Osteocyte (in vitro differentiated cells): ENCODE measurements at places on chromosomes 3 and 15. TPM values are rescaled to one million over a fixed set of nuclear protein-coding genes. Genes with fewer than 3 reads are reported as not detected.

IL16 gene
- total RNA-seq = not detected in 2 replicates

ZKSCAN7 gene
- total RNA-seq = 7.4 TPM in 2 replicates

DUOX2 gene
- 0.08 TPM in 1 of 2 replicates, not detected in the other for total RNA-seq

U2SURP gene
- total RNA-seq = 82.5 and 88.8 TPM in 2 replicates

HDC gene
- total RNA-seq = not detected in 2 replicates

SPSB4 gene
- total RNA-seq = 2.0 and 3.3 TPM in 2 replicates

RETNLB gene
- total RNA-seq = not detected in 2 replicates

C2CD4A gene
- total RNA-seq = not detected in 2 replicates

TRH gene
- not detected in 2 replicates for total RNA-seq

CLDN1 gene
- 41.4 and 43.8 TPM in 2 replicates for total RNA-seq

DNA sequence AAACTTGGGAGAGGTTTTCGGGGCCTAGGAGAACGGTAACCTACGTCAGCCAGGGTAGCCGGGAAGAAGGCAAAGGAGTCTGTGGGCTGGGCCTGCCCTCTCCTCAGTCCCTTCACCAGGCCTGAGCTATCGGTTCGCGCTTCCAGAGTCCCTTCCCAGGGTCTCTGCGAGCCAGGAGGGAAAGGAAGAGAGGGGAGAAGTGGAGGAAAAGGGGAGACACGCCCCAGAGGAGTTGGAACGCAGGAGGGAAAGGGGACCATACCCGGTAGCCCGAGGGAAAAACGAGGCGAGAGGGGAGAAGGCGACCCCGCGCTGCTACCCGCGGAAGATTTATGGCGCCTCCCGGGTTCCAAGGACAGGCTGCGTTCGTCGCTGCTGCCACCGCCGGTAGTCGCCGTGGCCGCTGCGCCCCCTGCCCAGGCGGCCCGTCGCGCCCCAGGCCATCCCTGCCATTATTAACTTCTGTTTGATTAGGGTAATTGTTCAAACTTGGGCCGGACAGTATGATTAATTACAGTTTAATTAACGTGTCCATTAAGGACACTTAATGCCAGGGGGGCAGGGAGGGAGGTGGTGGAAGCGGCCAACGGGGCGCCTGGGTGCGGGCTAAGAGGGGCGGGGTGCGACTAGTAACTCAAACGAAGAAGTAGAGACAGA lies 3.4 kb upstream of the SKOR1 start:
- DNase-seq = no peak

- peak; percentile 67 for DNase-seq
Observed at GRCh38 chr15:100842756-100843730, 36.6 kb upstream of the ALDH1A3 start.

- DNase-seq = no peak
Observed at GRCh38 chr3:24305795-24306467, 188.7 kb downstream of the THRB start.

DNA sequence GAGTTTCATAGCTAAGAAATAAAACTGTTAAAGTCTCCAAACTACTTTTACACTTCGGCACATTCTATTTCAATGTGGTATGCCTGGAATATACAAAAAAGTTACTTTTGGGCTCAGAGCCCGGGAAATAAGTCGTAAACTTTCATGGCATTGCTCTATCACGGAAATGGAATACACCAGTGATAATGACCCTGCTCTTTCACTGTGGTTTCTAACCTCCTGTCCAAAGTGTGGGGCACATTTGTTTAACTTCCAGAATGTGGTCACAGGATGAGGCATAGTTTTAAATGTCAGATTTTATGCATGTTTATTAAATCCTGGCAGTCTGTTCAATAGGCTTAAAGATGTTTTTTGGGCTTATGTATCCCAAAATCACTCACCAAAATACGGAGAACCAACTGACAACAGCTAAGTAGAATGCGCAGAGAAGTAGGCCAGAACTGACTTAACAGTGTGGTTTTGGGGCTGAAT lies 5.1 kb downstream of the CXCR6 start:
- DNase-seq = no peak

DNA sequence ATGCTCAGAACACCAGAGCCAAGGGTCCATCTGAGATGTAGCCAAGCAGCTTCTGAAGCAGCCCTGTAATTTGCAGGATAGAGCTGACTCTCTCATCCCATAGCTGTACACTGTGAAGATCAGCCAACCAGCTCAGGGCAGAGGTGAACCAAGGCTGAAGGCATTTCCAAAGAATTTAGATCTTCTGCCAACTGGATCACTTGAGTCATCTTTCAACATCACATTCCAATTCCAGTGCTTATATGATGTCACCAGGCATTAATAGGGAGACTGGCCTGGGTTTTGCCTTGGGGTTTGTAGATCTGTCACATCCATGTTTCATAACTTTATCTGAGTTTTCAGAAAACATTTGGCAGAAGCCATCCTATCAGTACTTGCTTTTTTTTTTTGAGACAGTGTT lies 98.2 kb downstream of the NR2F2 start:
- no peak for DNase-seq

- DNase-seq = no peak
Observed at GRCh38 chr15:101371081-101371480, 76.0 kb upstream of the SNRPA1 start.

DNA sequence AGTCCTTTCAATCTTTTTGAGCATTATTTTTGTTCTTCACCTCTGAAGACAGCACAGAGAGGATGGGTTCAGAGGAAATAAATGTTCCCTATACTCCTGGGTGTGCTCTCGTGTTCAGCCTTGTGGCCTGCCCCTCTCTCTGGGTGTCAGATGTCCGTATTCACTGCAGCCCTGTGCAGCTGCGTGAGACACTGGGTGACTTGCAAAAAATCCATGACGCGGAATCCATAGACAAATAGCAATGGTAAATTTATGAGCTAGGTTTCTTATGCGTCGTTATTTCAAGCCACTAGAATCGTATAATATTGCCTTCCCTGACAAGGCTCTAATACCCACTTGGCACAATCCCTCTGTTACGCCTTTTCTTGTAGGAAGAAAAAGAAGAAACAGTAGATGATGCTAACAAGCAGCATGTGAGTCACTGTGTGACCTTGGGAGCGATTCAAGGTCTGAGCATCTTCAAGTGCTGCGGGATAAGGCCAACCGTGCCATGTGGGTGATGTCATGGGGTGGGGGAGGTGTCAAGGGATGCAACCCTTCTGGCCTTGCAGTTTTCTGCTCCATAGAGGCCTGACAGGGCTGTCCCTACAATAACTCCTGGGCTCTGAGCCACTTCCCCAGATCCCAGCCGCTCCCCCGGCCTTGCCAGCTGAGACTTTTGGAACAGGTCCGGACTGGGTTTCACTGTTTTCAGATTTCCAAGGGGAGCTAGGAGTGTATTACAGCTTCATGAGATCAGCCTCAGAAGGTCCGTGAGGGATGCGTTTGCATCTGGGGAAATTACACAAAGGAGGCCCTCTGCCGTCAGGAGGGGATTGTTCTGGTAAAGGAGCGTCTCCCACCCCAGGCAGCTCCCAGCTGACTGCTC lies 47.6 kb upstream of the POMGNT2 start:
- DNase-seq = no peak

DNA sequence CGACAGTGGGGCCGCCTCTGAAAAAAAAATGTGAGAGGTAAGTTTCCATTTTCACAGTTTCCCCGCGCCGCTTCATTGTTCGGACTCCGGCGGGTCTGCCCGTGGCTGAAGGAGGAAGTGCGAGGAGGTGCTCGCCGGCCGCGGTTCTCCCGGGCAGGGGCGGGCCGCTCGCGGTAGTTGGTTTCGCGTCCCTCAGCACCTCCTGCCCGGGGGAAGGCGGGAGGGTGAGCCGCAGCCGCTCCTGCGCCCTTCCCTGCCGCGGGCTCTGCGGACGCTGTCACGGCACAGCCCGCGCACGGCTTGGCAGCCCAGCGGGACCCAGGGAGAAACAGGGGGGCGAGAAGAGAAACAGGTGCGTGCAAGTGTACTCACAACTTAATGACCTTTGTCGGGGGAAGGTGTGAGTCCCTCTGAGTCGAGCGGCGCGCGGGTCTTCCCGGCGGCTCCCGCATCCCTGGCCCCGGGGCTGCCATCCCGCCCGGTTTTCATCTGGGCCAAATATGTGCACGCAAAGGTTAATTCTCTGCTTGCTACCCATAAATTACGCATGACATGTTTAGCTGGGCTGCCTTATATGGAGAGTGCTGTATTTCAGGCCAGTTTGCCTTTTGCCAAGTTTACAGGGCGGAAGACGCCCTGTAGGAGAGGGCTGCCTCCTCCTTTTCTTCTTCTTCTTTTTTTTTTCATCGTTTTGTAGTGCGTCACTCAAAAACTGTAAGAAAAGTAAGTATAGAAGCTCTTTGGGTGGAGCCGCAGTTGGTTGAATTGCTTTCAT lies 514 bp downstream of the MBNL1 start:
- DNase-seq = peak; percentile 91

- DNase-seq = no peak
Observed at GRCh38 chr15:52749258-52749657, 40.9 kb downstream of the ONECUT1 start.

DNA sequence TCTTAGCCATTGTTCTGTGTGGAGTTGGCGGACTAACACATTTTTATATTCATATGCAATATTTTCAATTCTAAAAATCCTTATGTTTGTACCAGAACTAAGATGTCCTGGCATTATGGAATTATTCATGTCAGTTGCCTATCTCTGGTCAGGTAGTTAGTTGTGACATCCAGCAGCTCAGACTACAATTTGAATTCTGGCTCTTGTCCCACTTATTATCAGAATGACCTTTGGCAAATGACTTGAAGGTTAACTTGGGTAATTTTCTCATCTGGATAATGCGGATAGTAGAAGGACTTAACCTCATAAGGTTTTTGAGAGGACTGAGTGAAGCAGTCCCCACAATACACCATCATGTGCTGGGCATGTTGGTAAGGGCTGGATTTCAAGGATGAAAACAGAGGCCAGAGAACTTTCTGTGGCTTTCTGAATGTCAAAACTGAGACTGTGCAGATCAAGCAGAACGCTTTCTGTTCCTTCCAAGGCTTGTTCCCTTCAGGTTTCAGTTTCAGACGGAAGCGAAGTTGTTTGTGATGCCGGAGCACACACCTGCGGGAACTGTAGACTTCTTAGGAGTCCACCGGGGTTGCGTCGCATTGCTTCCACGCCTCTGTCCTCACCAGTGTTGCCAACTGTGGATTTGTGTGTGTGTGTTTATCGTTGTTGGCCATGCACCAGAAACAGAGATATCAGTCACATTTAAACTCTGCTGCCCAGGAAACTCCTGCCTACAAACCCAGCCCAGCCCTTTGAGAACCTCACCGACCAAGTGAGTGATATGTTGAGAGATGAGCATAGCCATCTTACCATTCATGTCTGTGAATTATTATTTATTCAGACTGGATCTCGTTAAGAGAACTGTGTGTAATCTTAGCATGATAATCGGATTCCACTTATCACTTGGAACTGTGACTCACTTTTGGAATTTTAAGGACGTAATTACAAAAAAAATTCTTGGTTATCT lies 76.0 kb downstream of the PTPRG start:
- no peak for DNase-seq

DNA sequence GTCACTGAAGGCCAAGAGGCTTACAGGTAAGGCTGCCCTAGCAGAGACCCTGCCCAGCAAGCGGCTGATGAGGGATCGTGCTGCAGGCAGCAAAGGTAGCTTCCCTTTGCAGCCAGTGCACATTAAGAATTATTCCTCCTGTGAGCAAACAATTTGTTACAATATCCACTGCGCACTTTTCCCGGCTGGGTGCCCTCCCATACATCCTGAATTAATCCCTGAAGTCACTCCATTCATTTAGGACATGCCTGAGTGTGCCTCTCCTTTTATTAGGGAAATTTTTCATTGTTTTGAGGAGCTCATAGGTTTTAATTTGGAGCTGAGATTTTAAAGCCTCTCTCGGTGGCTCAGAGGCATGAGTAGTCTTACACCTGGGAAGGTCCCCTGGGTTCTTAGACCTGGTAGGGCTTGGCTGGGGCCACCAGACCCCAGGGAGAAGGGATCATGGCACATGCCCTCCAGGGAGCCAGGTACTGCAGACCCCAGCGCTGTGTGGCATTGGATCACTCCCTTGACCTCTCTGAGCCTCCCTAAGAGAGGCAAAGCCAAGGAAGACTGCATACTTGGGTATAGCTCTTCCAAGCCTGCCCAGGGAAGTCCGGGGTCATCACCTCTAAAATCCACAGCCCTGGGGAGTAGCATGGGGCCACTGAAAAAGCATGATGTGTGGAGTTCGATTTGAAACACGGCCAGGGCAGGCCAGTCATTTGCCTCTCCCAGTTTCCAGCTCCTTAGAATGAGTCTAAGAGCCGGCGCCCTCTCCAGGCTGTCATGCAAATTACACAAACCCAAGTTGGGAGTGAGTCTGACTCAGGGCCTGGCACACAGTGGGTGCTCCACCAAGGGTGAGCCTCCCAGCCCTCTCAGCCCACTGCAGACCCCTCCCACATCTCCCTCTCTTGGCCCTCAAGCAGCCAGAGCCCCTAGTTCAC lies 151.9 kb upstream of the LINGO1 start:
- no peak for DNase-seq

DNA sequence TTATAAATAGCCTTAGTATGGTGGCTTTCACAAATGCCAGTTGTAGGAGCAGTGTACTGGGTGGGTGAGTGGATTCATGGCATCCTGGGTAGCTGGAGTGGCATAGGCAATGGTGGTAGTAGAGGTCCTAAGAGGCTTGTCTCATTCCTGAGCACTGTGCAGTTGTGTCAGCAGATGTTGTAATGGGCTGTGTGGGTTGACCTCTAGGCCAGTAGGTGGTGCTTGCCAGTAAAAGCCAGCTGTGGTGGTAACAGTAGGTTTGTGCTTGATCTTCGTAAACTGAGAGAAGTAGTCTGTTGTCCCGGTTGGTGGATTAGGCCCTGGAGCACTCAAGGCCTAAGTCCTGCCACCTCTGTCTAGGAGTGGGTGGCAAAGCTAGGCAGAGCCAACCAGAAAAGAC lies 149.7 kb upstream of the SUCLG2 start:
- no peak for DNase-seq

GRCh38 chr3:131819381-131820055 lies 215.3 kb downstream of the CPNE4 start:
- DNase-seq = no peak

DNA sequence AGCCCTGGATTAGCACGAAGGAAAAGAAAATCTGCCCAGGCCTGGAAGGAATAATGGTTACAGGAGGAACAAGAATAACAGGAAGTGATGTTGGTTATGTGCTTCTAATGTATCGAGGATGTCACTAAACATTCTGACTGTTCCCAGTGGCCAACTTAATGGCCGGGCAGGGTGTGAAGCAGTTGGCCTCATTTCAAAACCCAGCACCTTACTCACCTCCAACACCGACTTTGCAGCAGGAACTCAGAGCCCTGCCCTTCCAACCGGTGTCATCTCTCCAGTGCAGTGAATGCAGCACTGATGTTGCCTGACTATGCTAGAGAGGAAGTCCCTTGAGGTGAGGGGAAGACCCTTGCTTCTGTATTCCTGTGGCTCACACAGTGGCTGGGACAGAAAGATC lies 162.4 kb upstream of the LRTM1 start:
- no peak for DNase-seq

DNA sequence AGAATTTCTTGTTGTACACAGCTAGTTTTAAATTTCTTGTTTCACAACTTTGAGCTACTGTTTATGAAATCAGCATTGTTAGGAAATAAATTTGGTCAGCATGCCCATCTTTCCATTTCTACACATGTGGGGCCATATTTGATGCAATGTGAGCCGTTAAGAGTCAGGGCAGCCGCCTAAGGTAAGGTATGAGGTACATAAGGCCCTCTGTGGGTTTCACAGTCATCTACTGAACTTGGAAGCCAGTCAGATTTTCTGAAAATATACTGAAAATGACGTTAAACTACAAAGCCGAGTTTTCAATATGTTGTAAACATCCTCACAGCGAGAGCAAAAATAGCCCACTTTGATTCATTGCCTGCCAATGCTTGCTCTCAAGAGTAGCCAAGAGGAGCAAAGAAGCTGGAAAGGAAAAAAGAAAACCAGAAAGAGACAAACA lies 94.7 kb upstream of the PDZRN3 start:
- no peak for DNase-seq
